ENCODE measurements at places on chromosomes 11 and 22.
A peak's percentile ranks its signal among the peaks of the same experiment; 100 is the strongest.

DNA sequence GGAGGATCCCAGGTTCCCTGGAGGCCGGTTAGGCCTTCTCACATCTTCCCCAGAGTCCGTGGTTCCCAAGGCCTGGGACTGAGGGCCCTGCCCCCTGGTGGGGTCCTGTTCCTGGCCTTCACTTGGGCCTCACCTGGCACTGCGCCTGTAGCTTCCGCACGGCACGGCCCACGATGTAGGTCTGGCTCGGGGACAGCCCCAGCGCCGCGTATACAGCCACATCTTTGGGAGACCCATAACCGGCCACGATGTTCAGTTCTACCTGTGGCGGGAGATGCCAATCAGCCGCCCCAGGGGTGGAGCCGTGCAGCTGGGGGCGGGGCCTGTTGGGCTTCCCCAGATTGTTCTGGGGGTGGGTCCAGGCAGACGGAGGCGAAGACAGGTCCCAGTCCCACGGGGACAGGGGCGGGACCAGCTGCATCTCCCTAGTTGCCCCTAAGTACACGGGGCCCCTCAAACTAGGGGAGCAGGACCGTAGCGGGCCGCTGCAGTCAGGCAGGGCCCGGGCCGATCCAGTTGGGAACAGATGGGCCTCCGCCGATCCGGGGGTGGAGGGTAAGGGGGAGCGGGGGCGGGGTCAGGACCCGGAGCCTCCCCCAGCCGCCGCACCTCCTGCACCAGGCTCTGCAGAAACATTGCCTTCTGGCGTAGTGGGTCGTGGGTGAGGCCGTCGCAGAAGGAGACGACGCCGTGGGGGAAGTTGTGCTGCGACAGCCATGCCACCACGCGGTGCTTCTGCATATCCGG lies 10.1 kb downstream of the AIP start:
- no peak for DNase-seq

DNA sequence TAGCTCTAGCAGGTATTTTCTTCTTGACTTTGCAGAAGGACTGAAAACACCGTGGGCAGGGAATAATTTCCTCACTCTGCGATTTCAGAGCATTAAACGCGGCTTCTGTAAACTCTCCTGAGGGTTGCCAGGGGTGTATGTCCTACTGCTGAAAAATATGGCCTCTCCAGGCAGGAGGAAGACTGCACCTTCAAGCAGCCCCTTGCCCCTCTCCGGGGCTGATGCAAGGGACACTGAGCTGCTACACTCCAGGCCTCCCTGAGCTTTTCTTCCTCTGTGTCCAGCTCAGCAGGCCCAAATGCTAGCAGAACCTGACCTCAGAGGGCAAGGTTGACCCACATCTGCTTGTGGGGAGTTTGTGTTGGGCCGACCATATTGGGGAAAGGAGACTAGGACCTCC lies 2.2 kb downstream of the CD6 start:
- DNase-seq: no peak

- DNase-seq: peak; percentile 79
Observed at GRCh38 chr11:123308077-123308476, 113.0 kb upstream of the CLMP start.

- DNase-seq: no peak
Observed at GRCh38 chr11:132288036-132288435, 917.6 kb downstream of the NTM start.

- peak; percentile 19 for DNase-seq
Observed at GRCh38 chr11:7442588-7443215, 42.6 kb upstream of the OLFML1 start.

GRCh38 chr11:82927264-82927880 lies 25.8 kb downstream of the DDIAS start:
- DNase-seq: peak; percentile 48

DNA sequence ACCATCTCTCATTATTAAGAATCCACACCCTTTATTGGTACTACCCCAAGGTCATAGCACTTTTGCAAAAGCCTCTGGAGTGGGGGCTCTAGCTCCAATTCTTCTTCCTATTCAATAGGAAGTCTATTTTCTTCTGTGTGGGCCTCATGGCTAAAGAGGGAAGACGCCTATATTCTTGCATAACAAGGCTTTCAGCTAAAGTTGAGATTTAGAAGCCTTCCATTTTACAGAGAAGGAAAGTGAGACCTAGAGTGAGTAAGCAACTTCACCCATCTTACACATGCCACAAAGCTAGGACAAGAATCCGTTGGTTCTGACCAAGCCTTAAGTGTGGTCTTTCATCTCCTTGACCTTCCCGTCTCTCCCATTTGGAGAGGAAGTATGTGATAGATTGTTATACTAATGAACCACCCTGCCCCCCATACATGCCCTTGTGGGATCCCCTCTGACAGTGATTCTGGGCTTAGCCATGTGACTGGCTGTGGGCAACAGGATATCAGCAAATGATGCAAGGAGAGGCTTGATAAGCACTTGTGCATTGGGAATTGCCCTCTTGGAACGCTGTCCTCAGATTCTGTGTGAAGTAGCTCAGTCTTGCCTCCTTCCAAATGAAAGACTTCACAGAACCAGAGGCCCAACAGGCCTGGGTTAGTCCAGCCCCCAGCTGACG lies 12.3 kb downstream of the BACE1 start:
- DNase-seq: no peak

DNA sequence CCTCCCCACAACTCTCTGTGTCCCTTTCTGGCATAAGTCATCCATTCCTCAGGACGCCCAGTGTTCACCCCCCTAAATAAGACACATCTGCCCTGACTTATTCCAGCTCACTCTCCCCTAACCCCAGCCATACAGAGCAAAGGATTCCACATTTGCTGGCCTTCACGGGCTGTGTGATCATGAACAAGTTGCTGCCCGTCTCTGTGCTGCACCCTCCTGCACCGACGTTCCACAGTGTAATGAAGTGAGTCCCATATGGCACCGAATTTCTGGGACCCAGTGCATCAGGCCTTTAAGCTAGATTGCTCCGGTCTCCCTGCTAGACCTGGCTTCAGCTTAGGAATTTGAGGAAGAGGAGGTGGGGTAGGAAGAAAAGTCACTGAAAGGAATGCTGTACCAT lies 22.4 kb upstream of the LRRC32 start:
- no peak for DNase-seq

DNA sequence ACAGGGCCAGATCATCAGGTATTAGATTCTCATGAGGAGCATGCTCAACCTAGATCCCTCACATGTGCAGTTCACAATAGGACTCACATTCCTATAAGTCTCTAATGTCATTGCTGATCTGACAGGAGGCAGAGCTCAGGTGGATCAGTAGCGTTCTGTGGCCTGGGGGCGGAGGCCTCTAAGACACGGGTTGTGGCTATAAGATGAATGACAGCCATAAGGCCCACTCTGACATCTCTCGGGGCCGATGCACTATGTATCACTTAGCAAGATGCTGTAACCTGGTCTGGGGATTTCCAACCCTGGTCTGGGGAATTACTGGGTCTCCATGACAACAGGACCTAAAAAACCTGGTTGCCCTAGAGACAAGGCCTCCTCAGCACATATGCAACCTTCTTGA lies 932.7 kb downstream of the TBC1D22A start:
- DNase-seq: no peak

DNA sequence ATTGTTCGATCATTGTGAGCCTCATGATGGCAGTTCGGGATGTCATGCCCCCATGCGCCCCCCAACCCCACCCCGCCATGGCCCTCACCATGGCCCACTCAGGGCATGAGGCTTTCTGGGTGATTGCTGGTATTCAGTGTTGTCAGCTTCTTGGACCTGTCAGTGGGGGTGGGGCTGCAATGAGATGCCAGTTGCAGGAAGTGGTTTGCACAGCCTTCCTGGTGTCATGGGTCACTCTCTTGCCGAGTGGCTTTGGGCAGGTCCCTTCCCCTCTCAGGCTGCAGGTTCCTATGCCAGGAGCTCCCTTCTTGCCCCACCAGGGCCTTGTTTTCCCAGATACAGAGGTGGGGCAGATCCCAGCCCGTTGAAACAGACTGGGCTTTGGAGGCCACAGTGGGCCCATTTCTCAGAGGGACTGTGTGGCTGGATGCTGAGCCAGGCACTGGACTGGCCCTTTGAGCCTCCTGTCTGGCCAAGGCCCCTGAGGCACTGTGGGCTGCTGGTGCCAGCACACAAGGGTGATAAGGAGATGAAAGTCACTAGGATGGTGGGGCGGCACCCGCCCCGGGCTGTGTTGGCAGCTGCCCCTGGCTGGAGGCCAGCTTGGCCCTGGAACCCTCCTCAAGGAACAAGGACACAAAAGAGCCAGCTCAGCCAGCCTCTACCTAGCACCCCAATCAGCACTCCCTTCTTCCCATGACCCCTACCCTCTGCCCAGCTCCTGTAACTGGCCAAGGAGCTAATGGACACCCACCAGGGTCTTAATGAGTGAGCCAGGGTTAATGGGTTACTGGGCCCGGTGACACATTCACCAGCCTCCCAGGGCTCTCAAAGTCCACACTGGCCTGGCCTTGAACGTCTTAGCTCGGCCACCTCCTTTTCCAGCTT lies 1.5 kb upstream of the GGT1 start:
- DNase-seq: no peak

DNA sequence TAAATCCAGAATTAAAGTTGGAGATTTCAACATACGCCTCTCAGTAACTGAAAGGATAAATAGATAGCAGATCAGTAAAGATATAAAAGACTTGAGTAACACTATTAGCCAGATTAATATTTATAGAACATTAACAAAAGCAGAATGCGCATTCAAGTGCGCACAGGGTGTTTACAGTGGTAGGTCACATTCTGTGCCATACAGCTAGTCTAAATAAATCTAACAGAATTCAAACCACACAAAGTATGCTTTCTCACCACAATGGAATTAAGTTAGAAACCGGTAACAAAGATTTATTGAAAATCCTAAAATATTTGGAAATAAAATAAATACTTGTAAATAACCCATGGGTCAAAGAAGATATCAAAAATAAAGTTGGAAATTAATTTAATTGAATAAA lies 341.0 kb downstream of the DYNC2H1 start:
- DNase-seq: no peak

DNA sequence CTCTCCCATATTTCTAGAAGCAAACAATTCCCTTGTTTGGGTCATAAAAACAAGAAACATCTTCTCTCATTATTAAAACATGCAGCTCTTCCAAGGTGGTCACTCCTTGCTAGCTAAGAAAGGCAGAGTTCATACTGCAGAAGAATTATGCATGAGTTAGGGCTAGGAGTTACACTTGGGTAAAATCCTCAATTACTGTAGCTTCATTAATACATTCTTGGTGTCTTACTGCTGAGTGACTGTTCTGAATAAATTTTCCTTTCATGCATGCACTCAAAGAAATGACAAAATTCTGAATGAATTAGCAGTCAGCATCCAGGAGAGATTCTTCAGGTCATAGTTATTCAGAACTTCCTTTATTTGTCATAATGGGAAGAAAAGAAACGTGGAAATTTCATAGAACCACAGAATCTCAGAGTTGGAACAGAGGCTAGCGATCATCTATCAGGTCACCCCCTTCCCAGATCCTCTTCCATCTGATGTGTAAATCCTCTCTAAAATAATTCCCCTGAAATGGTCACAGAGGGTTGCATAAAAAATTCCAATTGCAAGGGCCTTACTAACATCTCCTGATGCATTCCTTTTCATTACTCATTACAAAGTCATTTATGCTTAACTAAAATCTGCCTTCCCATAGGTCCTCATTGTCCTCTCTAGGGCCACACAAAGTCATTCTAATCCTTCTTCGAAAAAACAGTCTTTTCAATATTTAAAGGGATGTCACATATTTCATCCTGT lies 771.5 kb downstream of the DLG2 start:
- no peak for DNase-seq

- peak; percentile 43 for DNase-seq
Observed at GRCh38 chr11:131674051-131674755, 303.8 kb downstream of the NTM start.

GRCh38 chr22:32752326-32752725 lies 49.2 kb upstream of the TIMP3 start:
- no peak for DNase-seq

- DNase-seq: no peak
Observed at GRCh38 chr11:17581732-17582053, 34.6 kb downstream of the OTOG start.

GRCh38 chr11:79512706-79513469 lies 72.1 kb upstream of the TENM4 start:
- DNase-seq: no peak

- DNase-seq: no peak
Observed at GRCh38 chr11:45665206-45665932, at the start of gene CHST1. TSS of gene CHST1 (minus strand) at chr11:45665622. CDS start at chr11:45650923, 14,699 bp downstream.

- DNase-seq: no peak
Observed at GRCh38 chr22:49357661-49358440, 469.8 kb downstream of the BRD1 start.

GRCh38 chr22:37681556-37682049 lies 4.5 kb upstream of the NOL12 start:
- DNase-seq: no peak

GRCh38 chr11:67646535-67647336 lies 3.8 kb downstream of the ACY3 start:
- no peak for DNase-seq

DNA sequence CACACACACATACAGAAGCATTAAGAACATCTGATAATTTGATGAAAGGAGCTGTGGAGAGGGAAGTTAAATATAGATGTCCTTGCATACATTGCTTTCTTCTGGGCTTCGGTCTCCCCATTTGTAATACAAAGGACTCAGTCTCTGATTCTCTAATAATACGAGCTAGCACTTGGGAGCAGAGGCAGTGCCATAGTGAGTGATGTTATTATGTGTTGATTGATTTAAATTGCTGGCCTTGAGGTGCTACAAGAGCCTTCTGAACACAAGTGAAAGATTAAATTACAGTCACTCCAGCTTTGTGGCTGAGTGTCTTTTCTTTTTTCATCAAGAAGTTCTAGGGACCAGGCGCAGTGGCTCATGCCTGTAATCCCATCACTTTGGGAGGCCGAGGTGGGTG lies 61.5 kb upstream of the HMGXB4 start:
- DNase-seq: no peak

GRCh38 chr11:78476066-78476465 lies 58.4 kb upstream of the GAB2 start:
- no peak for DNase-seq

- no peak for DNase-seq
Observed at GRCh38 chr11:1480191-1480554, 6.4 kb downstream of the MOB2 start.

DNA sequence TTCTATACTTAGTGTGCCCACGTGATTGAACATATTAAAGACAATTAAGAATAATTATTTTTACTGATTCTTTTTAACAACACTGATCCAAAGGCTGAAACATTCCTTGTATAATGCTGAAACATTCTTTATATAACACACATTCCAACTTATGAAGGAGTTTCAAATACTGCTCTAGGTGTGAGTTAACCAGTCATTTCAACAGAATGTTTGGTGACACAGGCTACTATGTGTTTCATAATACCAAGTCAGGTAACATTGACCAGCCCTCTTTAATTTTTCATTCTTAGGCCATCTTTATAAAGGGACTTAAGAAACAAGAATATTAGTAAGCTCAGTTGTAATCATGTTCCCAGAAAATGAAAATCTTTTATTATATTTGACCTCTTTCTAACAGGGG lies 136.6 kb downstream of the ELP4 start:
- DNase-seq: no peak

GRCh38 chr22:45199723-45200122 lies 36.0 kb downstream of the NUP50 start:
- DNase-seq: no peak

- no peak for DNase-seq
Observed at GRCh38 chr11:34466802-34467488, 28.2 kb downstream of the CAT start.

- no peak for DNase-seq
Observed at GRCh38 chr22:40055143-40055883, 60.6 kb downstream of the FAM83F start.
